ENCODE measurements at places on chromosomes 4 and X. TPM values are rescaled to one million over a fixed set of nuclear protein-coding genes. Genes with fewer than 3 reads are reported as not detected.

- DNase-seq, result no peak
Observed at GRCh38 chr4:139419388-139419914, 34.5 kb upstream of the RAB33B start.

GRCh38 chrX:153511784-153512500 is 5.5 kb upstream of the ATP2B3 start:
- no peak for DNase-seq

DNA sequence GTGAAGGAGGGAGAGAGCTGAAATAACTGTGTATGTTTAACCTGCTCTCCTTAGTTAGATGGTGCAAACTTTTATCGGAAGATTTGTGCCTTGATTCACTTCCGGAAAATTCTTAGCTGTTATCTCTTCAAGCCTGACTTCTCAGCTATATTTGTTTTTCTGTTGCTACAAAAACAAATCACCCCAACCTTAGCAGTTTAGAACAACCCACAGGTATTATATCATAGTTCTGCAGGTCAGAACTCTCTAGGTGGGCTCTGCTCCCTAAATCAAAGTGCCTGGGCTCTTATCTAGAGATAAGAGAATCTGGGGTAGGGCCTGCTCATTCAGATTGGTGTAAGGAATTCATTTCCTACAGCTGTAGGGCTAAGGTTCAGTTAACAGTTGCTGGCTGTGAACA is 15.1 kb upstream of the CEP135 start:
- DNase-seq, result no peak

- DNase-seq, result no peak
Observed at GRCh38 chrX:46179748-46180147, 365.5 kb downstream of the ZNF674 start.

The KLB gene
- total RNA-seq, result under 0.01 TPM

GRCh38 chr4:90855111-90855510 is 727.9 kb downstream of the CCSER1 start:
- no peak for DNase-seq

- no peak for DNase-seq
Observed at GRCh38 chr4:83071116-83071515, 36.1 kb downstream of the COPS4 start.

The NXF2B gene
- not detected for total RNA-seq

DNA sequence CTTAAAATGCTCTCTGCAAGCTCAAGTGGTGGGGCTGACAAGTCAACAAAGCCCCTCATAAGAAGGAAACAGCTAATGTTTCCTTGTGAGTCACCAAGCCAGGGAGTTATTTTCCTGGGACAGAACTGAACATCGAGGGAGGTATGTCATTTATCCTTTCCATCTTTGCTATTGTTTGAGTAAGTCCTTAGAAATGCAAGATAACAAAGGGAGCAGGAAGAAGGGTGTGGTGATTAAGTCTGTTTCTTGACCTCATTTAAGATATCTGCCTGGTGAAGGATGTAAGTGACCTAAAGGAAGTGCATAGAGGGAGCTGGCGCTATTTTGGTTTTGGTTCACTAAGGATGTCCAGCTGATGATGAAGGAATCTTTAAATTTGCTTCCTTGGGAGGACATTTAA is 39.9 kb downstream of the ATG4A start:
- DNase-seq, result no peak

The EXOC1L gene
- not detected for total RNA-seq
